ENCODE measurements at places on chromosomes 16 and 17.

GRCh38 chr16:77868052-77868451 is 79.7 kb downstream of the VAT1L start:
- no peak for DNase-seq

- no peak for DNase-seq
Measured at GRCh38 chr17:76131692-76132573, 9.1 kb downstream of the FOXJ1 start.

GRCh38 chr16:8505327-8505991 is 84.9 kb downstream of the TMEM114 start:
- DNase-seq = no peak

GRCh38 chr17:36600465-36600864 is 918 bp upstream of the MRM1 start:
- no peak for DNase-seq

DNA sequence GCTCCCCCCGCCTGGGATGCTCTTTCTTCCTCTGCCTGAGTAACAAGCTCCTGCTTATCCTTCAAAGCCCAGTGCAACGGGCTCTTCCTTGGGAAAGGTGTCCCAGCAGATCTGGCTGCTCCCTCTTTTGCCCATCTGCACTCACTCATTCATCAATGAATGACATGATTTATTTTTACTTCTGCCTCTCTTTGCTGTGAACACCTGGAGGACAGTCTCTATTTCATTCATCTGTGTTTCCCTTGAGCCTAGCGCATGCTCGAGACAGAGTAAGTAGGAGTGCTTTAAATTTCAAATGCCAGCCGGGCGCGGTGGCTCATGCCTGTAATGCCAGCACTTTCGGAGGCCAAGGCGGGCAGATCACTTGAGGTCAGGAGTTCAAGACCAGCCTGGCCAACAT is 22.0 kb upstream of the GINS2 start:
- no peak for DNase-seq

DNA sequence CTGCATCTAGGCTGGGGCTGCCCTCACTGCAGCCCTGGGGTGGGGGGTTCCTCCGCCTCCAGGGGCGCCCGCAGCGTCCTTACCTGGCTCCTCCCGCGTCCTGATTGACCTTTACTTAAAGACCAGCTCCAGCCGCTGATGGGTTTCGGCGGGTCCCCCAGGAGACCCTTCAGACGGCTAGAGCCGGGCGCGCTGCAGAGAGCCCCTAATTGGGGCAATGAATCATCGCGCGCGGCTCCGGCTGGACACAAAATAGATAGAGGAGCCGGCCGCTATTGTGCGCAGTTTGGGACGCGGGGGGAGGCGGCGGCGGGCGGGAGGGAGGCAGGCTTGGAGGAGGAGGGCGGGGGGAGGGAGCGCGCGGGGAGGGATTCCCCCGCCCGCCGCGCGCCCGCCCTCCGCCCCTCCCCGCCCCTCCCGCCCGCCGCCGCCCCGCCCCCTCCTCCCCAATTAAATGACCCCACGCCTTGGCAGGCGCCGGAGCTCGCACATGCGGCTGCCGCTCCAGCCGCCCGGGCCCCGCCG is 56.5 kb upstream of the CIBAR2 start:
- DNase-seq = peak; percentile 45

DNA sequence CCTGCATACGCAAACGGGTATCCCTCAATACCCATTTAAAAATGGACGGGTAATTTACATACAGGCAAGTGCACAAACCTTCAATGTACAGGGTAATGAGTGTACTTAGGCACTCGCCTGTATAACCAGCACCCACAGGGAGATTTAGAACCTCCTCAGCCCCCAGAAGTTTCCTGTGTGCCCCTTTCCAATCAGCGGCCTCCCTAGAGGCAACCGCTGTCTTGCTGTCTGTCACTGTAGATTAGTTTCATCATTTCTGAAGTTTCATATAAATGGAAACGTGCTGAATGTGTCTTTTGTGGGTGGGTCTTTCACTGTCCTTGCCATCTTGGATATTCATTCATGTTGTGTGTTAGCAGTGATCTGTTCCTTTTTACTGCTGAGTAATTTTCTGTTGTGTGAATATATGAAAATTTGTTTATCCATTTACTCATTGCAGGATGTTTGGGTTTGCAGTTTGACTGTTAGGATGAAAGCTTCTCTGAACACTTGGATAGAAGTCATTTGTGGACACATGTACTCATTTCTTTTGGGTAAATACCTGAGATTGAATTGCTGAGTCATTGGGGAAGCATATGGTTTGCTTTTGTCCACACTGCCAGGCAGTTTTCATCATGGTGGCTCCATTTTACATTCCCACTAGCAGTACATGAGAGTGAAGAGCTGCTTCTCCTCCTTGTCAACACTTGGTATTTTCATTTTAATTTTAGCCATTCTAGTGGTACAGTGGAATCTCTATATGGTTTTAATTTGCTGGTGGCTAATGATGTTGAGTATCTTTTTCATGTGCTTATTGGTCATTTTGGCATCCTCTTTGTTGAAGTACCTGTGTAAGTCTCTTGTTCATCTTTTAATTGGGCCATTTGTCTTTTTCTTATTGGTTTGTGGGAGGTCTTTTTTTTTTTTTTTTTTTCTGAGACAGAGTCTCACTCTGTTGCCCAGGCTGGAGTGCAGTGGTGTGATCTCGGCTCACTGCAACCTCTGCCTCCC is 2.1 kb upstream of the ADCY7 start:
- DNase-seq = no peak

DNA sequence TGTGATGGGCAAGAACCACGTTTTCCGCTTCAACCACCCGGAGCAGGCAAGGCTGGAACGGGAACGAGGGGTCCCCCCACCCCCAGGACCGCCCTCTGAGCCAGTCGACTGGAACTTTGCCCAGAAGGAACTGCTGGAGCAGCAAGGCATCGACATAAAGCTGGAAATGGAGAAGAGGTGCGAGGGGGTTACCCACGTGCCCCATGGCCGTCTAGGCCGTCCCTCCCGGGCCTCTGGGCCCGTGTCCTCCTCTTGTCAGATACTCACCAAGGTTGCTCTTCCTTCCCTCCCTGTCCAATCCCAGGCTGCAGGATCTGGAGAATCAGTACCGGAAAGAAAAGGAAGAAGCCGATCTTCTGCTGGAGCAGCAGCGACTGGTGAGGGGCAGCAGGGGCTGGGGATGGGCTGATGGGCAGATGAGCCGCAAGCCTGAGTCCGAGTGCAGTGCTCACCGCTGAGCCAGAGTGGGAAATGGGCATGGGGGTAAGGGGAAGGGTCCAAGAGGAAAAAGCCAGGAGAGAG is 14.7 kb downstream of the SLC52A1 start:
- DNase-seq = no peak

GRCh38 chr16:56387396-56387795 is 37.9 kb downstream of the AMFR start:
- DNase-seq = no peak

DNA sequence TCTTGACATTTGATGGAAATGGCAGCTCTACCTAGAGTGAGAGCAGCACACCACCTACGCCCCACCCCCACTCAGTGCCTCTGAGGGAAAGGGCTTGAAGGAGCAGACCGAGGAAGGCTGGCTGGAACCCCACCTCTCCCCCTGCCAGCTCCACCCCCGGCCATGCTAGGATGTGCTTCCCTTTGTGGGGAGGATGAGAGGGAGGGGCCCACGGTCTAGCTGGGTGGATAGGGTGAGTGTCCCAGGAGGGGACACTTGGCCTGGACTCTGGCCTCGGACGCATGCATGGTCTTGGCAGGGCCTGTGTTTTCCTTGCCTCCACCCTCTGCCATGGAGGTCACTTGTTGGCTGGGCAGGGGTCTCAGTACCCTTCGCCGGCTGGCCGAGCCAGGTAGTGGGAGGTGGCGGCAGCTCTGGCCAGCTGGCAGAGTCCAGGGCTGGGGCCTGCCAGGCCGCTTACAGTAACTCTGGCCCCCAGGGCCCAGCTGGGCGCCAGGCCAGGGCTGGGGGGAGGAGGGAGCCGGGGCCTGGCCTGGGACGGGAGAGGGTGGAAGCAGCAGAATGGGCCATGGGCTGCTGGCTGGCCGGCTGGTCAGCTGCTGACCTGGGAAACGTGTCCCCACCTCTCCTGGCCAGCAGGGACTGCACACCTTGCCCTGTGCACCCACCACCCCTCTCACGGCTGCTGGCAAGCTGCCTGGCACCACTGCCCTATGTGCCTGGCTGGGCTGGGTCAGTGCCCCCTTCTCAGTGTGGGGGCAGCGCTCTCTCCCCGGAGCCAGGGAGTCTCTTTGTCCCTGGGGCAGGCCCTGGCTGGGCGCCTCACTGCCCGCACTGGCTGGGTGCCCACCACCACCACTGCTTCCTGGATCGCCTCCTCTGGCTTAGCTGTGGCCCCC is 23.0 kb downstream of the RARA start:
- no peak for DNase-seq

DNA sequence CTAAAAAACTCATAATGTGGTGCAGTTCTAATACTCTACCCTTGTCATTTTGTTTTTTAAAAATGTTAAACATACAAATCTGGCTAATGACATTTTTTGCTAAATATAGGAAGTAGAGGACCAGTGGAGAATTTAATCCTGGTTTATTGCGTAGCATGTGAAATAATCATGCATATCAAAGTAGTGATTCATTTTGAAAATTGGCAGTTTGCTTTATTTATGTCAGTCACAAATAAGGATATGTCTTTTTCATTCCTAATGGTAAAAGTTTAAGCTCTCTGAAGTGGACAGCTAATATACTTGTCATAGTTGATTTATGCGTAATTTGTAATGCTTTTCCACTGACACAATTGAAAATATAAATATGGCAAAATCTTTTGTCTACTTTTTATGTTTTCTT is 224.2 kb downstream of the BCAS3 start:
- peak; percentile 57 for DNase-seq

DNA sequence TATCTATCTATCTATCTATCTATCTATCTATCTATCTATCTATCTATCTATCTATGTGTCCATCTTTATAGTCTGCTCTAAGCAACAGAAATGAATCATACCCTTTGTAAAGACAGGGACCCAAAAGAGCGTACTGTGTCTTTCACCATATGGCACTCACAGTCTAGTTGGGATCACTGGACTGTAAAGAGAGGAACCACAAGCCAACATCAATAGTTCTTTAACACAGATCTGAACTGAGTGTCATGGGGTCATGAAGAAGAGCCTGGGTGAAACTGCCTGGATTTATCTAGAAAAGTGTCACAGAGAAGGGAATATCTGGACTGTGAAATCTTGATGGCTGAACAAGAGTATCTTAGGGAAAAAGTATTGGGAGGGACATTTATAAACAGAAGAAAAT is 619.1 kb upstream of the SOX9 start:
- no peak for DNase-seq

- DNase-seq = peak; percentile 81
Measured at GRCh38 chr17:75681289-75681688, 14.2 kb downstream of the SAP30BP start.

Data from HFFc6 (cell line).